ENCODE measurements at places on chromosomes 16 and 17.

- peak; percentile 89 for DNase-seq
These were observed 73.5 kb downstream of the CYTH1 start for GRCh38 chr17:78708510-78708973.

DNA sequence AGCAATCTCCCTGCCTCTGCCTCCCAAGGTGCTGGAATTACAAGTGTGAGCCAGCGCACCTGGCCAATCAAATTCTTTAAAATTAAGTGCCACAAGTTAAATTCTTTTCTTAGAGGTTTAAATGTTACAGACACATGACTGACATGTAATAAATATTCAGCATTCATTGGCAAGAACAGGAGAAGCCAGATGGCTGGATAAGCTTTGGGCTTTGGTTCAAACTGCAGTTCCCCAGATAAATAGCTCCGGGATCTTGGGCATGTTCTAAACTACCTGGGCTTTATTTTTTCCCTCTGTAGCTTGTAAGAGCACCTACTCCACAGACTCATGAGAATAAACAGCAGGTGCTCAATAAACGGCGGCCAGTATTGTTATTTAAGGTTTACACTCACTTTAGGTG, 34.1 kb downstream of the ABAT start:
- no peak for DNase-seq

DNA sequence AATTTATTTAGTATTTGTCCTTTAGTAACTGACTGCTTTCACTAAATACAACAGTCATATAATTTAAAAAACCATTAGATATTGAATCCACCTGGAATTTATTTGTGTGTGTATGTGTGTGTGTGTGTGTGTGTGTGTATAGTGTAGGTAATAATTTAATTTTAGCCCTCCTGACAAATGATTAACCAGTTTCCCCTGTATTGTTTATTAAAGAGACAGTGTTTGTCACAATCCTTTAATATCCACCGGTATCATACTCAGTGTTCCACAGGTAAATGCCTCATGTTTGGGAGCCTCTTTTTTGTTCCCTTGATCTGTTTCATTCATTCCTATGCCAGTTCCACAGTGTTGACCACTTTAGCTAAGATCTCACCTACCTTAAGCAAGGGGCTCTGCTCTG, 134.6 kb upstream of the IRX3 start:
- DNase-seq = no peak

DNA sequence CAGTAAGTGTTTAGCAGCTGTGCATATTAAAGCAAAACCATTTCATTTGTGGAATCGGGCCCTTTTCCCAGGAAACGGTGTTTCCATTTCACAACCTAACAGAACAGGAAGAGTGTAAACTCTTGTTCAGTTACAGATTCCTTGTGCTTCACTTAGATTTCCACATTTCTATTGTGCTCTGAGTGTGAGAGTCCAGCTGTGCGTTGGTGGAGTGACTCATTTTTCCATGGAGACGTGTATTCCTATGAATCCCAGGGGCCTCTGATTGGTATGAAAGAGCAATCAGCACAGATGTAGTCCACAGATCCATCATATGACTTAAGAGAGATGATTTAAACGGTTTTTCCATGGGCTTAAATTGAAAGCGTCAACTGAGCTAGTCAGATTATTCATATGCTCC, 13.3 kb upstream of the CAVIN1 start:
- DNase-seq = peak; percentile 66

DNA sequence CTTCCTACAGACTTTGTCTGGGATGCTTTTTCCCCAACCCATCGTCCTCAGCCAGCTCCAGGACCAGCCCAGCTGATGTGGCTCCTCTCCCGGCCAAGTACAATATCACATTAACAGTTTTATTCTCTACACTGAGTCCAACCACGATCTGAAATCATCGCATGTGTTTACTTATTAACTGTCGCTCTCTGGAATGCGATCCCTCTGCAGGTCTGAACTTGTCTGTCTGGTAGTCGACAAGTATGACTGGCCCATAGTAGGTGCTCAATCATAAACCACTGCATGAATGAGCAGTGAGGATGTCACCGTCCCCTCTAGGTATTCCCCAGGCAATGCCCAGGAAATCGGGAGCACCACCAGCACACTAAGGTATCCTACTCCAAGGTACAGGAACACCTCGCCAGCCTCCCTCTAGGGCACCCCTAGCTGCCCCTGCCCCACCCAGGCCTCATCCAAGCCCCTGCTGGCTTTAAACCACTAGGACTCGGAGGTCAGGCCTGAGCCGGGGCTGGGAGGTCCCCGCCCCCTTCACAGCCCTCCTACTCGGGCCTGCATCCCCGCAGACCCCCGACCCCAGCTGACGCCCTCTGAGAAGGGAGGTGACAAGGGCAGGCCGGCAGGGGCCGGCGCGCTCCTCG, 27.7 kb downstream of the RTN4RL1 start:
- no peak for DNase-seq

DNA sequence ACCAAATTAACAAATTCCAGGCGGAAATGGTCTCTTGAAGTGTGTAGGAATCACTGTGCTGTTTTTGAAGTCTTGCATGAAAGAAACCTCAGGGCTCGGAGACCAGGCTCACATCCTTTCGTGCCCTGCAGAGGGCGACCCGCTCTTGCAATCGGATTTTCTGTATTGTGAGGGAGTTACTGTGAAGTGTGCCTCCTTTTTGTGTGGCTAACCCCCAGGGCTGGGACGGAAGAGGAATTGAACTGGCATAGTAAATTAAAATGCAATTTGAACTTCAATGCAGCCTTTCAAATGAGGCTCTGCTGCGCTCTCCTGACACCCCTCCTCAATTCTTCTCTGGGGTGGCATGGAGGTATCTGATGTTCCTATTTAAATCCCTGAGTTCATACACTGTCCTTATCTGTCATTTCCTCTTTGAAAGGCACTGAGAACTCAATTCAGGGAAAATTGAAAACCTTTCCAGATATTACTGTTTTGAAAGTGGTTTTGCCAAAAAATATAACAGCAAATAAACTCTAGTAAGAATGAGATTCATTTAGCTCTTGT, 51.5 kb upstream of the MGAT5B start:
- DNase-seq = peak; percentile 50

- no peak for DNase-seq
These were observed 3.4 kb downstream of the FAM222B start for GRCh38 chr17:28839221-28839620.

GRCh38 chr17:73710095-73710592, 65.9 kb upstream of the SDK2 start:
- DNase-seq = peak; percentile 29

- DNase-seq = no peak
These were observed 426.4 kb downstream of the CA10 start for GRCh38 chr17:51731941-51732722.

- DNase-seq = no peak
These were observed 111.3 kb downstream of the AATF start for GRCh38 chr17:37060094-37060493.

DNA sequence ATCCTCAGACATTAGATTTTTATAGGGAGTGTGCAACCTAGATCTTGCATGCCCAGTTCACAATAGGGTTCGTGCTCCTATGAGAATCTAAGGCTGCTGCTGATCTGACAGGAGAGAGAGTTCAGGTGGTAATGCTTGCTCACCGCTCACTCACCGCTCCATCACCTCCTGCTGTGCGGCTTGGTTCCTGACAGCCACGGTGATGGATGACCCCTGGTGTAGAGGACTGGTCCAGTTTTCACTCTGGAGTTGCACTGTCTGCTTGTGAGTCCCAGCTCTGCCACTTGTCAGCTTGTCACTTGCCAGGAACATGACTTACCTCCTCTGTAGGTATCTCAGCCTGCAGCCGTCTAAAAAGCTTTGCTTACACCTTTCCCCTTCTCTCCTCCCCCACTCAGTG, 214.6 kb downstream of the SNX29 start:
- no peak for DNase-seq

DNA sequence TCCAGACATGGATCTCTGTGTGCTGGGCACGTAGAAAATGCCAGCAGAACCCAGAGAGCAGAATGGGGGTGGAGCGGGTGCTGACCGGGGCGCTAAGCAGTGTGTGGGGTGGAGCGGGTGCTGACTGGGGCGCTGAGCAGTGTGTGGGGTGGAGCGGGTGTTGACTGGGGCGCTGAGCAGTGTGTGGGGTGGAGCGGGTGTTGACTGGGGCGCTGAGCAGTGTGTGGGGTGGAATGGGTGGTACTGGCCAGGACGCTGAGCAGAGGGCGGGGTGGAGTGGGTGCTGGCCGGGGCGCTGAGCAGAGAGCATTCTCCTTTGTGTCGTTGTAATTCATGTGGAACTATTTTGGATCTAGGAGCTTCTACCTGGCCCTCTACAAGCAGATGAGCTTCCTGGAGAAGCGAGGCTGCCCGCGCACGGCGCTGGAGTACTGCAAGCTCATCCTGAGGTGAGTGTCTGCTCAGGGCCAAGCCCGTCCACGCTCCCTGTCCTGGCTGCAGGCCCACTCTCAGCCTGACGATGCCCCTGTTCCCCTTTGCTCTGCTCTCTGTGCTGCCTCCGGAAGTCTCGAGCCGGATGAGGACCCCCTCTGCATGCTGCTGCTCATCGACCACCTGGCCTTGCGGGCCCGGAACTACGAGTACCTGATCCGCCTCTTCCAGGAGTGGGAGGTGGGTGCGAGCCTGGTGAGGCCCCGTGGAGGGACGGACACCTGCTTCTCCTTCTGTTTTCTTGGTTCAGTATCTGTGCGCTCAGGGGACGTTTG, 20.3 kb upstream of the MC1R start:
- no peak for DNase-seq

GRCh38 chr16:5504064-5504781, 406.6 kb upstream of the EEF2KMT start:
- no peak for DNase-seq

DNA sequence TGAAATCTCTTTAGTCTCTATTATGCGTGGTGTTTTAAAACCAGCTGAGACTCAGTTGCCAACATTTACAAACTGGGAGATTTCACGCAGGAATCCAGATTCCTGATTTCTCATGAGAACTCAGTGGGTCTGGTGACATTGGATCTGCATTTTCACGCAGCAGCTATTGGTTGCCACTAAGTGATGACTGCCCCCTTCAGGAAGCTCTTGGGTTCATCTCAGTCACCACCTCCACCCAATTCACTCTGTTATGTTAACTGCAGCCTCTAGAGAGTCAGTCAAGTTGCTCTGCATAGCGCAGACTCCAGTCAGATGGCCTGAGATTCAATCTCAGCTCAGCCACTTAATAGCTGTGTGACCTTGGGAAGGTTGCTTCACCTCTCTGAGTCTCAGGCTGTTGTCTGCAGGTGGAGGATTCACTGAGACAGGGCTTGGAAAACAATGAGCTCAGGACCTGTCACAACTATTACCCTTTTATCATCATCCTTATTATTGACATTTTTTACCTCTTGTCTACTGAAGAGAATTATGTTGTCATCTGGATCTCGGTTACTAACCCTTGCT, 6.4 kb downstream of the SHISA9 start:
- no peak for DNase-seq

- no peak for DNase-seq
These were observed 7.5 kb upstream of the ALKBH5 start for GRCh38 chr17:18176176-18176575.

GRCh38 chr17:75295201-75296158, 6.2 kb upstream of the SLC25A19 start:
- no peak for DNase-seq

DNA sequence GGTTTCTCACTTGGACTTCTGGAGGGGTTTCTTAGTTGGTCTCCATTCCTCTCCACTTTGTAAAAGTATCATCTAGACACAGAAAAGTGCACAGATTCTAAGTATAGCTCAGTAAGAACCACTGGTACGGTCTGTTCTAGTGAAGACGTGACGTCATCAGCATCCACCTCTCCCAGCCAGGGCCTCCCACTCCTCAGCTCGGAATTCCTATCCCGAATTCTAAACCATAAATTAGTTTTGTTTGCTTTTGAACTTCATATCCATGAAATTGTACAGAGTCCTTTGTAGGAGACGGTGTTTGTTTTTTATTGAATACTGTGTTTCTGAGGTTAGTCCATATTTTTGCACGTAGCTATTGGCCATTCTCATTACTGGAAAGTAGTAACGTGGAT, 25.5 kb downstream of the FOXK2 start:
- DNase-seq = no peak

DNA sequence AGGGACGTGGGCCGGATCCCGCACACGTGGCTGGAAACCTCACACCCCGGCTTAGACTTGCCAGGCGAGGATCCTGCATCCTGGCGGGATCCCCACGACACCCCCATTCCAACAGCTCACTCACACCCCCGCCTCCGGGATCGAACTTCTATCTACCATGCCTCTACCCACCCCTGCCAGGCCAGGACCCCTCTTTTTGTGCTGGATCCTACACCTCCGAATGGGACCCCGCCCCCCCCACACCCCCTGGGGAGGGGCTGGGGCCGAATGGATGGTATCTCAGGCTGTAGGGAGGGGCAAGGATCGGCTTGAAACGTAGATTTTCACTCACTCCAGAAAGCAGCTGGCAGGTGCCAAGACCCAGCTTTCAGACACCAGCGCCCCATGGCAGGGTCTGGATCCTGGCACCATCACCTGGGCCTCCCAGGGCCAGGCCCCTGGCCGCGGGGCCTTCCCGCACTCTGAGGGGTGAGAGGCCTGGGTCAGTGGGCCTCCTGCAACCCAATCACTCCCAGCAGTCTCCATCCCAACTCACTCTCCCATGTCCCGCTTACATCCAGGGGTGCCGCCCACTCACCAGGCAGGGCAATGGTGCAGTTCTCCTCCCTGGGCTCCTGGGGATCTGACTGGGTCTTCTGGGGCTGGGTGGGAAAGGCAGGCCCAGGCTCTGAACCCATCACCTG, 6.7 kb downstream of the PRSS36 start:
- DNase-seq = no peak

- peak; percentile 45 for DNase-seq
These were observed 10.0 kb downstream of the TMEM235 start for GRCh38 chr17:78241277-78242023.

- no peak for DNase-seq
These were observed 17.0 kb downstream of the ALOX15B start for GRCh38 chr17:8055851-8056231.

- DNase-seq = no peak
These were observed 13.2 kb downstream of the XYLT2 start for GRCh38 chr17:50359005-50359699.
